Stimulated activated CD8-positive, alpha-beta memory T cell treated with anti-CD3 and anti-CD28 coated beads, Interleukin-7, amount 100 ng/mL, for 1 hour (primary cell): ENCODE measurements at places on chromosomes 6 and 20.

GRCh38 chr6:11374036-11375010, 141.9 kb upstream of the NEDD9 start:
- DNase-seq, result no peak

- no peak for DNase-seq
These were observed 42.7 kb upstream of the GCNT2 start for GRCh38 chr6:10478187-10479040.

DNA sequence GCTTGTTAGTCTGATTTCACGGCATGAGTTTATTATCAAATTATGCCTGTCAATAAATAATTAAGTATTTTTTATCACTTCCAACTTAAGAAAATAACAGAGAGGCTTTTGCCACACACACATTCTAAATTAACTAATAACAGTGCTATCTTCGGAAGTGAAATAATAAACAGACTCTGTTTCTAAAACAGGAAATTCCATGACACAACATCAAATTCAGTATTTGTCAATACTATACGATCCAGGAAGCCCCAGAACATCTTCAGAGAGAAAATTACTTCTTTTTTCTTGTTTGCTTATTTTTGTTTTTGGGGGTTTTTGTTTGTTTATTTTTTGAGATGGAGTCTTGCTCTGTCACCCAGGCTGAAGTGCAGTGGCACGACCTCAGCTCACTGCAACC, 150.7 kb upstream of the PRDM1 start:
- DNase-seq, result no peak

DNA sequence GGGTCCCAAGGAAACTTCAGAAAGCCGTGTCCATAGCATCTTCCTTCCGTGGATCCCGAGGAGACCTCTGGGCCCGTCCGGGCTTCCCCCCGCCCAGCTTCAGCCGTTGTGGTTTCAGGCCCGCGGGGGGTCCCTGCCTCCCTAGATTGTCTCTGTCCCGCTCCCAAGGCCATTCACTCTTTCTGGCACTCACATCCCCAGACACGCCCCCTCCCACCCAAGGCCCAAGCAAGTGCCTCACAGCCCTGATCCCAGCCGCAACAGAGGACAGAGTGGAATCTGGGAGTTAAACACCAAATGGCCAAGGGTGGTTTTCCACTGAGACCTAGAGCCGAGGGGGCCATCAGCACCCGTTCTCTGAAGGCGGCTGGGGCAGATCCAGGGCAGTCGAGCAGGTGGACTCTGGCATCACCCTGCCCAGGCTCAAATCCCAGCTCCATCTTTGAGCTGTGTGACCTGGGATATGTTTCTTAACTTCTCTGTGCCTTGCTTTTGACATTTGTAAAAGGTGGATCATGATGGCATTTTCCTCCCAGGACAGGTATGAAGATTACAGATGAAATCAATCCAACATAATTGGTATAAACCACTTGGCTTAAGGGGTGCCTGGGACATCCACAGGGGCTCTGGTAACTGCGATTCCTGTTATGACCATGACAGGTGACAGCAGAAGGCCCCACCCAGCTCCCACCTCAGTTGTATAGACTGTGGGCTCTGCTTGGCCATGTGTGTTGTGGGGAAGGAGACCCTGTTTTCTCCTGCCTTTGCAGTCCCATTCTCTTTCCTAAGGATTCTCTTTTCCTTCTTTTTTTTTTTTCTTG, 48.1 kb downstream of the CTCFL start:
- no peak for DNase-seq

- no peak for DNase-seq
These were observed 29.2 kb upstream of the SDCBP2 start for GRCh38 chr20:1357921-1358671.

GRCh38 chr6:11618533-11618932, 81.0 kb downstream of the TMEM170B start:
- no peak for DNase-seq

DNA sequence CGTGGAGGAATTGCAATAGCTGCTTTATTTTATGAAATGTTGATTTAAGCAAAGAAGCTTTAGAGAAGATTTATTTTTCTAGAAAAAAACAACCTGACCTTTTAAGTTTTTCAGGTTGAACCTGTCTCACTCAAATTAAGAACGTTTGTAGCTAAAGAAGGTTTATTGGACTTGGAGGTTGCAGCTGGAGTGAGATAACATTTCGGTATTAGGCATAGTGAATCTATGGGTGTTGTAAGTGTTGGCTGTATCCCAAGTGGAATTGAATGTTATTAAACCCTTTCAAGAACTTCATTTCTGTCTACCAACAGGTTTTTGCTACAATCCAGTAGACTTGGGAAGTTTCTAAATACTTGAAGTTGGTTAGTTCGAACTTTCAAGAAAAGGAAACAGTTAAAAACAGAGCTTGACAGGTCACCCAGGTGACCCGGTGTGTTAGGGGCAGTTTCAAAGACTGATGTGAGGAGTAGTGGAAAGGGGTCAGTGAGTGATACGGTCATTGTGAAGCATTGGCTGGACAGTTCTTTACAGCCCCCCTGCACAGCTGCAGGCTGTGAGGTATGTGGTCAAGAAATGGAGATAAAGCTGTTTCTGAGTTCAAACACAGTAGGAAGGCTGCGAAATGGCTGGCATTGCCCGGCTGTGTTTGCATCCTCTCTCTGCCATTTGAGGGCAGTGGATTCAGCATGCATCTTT, 2.4 kb upstream of the TBCC start:
- no peak for DNase-seq

DNA sequence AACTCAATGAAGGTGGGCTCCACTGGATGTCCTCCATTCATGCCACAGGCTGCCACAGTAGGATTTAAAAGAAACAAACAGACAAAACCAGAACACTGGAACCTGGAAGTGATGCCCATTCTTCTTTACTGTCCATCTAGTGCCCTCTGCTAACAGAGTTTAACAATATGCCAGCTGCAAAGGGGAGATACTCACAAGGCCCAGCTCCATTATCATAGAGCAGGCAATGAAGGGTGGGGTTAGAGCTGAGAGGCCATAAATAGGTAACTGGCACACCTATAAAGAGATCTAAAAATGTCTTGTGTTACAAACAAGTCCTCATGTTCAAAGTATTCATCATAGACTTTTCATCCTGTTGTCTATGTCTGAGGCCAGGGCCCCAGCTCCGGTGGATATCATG, 75.6 kb downstream of the SOD2 start:
- no peak for DNase-seq

DNA sequence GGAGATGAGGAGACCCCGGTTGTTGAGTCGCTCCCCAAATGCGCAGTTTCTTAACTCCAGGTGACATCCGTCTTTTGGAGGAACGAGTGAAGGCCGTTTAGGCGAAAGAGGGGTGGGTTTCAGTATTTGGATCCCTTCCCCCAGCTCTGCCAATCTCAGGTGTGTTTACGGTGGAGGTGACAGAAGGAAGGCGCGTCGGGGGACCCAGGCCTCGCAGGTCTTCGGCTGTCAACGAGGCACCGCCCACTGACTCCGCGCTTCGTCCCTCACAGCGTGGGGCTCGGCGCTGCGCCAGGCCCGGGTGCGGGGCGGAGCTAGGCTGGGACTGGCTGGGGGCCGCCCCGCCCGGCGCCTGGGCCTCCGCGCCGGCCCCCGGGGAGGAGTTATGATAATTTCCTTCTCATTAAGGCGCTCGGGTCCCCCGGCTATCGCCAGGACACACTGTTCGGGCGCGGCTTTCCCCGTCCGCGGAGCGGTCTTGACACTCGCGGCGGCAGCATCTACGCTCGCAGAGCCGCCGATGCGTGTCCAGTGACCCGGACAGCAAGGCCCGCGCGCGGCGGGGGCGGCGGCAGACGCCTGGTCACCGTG, at the start of gene TFAP2C:
TFAP2C (plus strand) TSS at position 434 of the 591 bp plus-strand sequence. CDS start 239 bp downstream, outside the sequence.
- DNase-seq, result no peak

DNA sequence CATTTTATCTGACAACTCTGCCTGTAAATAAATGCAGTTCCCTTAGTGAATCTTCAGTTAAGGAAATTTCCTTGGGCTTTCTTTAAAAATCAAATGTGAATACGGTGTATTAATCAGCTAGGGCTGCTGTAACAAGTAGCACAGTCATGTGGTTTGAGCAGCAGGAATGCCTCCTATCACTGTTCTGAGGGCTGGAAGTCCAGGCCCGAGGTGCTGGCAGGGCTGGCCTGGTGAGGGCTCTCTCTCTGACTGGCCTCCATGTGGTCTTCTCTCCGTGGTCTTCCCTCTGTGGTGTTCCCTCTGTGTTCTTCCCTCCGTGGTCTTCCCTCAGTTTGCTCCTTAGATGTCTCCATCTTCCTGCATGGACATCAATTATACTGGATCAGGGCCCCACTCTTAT, 124.1 kb downstream of the SMOC2 start:
- no peak for DNase-seq

DNA sequence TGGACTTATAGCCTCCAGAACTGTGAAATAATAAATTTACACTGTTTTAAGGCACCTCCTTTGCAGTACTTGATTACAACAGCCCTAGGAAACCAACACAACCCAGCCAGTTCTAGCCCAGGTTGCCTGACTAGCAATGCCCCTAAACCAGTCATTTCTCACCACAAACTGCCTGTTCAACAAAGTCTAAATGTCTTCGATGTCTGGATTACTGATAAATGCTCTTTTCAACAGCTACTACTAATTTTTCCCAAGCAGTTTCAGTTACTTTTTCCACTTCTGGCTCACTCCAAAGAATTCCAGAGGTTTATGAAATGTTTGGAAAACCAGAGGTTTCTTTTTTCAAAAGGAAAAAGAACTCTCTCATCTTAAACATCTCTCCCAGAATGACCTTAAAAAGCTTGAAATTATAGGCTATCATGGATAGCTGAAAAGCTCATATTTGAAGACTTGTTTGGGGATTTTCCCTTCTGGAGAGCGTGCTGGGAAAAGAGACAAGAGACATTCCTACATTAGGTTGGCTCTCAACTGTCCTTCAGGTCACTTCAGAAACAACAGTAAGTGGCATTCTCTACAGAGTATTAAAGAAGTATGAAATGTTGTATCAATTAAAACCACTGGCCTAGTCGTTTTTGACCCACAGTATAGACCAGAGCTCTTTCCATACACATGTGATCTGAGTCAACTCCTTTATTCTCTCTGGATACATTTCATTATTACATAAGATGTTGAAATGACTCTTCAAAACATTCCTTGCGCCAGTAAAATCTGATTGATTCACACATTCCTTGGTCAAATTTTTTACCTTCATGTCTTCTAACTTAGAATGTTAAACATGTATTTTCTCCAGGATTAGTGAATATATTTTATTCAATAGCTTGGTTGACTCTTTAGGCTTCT, 265.9 kb downstream of the COL12A1 start:
- no peak for DNase-seq

- no peak for DNase-seq
These were observed 14.0 kb upstream of the TOP1 start for GRCh38 chr20:41014561-41015088.

DNA sequence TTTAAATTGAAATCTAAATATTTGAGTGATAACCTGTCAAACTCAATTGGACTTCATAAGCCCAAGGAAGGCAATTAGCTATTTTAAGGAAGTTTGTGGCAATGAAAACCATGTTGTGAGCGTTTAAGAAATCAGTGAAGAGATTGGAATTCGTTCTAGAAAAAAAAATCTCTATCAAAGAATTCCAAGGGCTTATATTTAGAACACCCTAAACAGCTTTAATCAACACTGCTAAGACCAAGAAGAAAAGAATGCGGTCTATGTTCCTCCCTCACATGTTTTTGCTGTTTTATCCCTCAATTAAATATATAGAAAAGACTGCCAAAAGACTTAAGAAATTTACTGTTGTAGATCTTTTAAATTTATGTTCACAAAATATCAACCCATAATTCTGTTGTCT, 16.6 kb upstream of the ABRACL start:
- no peak for DNase-seq

DNA sequence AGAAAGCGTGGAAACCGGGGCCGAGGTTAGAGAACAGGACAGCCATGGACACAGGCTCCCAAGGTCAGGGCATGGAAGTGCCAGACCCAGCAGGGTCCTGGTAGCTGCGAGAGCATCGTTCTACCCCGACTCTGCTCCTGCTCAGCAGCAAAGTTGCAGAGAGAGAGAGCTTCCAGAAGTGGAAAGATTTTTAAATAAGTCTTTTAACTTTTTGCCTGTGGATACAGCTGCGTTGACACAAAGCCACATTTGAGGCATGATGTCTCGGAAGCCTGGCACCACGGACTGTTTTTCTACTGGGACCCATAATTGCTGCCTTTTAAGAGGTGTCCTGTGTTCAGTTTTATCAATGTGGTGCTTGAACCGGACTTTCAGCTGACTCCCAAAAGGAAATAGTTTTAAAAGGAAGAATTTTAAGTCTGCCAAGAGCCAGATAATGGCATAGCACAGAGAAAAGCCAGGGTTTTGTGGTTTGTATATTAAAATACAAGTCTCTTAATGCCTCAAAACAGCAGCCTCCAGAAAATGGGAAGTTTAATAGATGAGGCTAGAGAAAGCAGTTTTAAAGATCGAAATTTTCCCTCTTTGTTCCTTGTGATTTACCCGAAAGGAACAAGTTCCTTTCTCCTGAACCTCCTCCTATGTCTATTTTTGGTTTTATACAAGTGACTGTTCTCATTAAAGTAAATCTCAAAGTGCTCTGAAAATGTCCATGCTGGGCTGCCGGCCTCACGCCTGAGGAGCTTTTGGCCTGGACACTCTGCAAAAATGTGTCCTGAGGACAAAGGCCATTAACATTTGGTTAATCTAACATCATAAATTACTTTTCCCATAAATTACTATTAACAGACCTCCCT, 91.5 kb downstream of the RIN2 start:
- DNase-seq, result no peak

DNA sequence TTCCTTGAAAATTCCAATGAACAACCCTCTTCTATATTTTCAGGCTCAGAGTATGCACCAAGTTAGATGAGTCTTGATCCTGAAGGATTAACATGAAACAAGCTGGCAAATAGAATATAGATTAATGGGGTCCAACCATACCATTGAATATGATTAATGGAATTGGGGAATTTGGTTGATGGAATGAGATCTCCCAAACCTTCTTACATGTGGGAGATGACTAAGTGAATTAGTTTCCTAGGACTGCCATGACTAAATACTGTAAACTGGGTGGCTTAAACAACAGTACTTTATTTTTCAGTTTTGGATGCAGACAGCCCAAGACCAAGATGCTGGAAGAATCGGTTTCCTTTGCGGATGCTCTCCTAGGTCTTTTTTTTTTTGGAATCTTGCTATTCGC, 347.0 kb downstream of the QKI start:
- no peak for DNase-seq

DNA sequence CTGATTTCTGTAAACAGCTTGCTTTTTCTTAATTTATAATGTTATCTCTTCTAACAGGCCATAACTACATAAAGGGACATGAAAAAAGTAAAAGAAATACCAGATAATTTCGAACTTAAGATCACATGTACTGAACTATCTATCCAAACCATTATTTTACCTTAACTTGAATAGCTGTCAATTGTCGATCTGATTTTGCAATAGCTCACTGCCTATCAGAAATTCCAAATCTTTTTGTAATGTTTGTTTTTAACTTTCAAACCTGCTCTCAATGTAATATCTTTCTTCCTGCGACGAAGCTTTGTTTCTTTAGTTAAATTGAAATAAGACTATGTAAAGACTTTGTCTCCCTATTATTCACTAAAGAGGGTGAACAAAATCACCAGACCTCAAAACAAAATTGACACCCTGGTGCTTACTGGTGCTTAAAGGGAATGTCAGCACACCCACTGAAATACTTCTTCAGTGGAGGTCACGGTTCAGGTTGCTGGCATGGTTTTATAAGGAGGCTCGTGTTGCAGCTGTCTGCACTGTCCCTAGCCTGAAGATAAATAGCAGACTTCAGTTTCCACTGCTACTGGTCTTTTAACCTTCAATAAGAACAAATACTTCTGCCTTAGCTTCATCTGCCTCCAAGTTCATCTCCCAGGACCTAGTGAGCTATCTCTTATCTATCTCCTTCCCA, 117.5 kb upstream of the QKI start:
- no peak for DNase-seq
